ENCODE measurements at places on chromosomes 11 and 22.
A peak's percentile ranks its signal among the peaks of the same experiment; 100 is the strongest.

GRCh38 chr11:72668629-72669347 is 5.4 kb downstream of the PDE2A start:
- peak; percentile 84 for DNase-seq

DNA sequence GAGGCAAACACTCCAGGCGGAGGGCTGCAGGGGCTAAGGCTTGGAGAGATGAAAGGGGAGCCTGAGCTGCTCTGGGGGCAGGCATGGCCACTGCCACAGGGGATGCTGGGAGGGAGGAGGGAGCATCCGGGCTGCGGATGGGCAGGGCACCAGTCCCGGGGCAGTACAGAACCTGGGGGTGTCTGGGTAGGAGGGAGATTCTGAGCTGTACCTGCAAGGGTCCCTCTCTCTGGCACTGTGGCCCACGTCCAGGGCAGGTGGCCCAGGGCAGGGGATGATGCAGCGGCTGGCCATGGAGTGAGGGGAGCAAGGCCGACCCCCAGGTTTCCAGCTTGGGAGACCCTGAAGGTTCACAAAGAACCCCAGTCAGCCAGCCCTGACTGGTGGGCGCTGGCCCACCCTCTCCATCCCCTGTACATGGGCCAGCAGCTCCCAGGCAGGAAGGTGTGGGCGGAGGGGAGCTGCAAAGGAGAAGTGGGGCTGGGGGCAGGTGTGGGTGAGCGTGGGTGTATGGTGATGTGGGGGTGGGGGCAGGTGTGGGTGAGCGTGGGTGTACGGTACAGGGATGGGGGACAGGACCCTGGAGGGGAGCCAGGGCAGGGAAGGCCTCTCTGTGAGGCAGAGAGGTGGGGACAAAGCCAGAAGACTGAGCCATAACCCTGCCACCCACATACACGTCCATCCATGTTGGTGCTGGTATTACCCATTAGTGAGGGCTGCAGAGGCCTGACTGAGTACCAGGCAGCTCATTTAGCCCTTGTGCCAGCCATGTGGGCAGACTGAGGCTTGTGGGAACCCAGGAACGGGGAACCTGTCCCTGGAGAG is 2.2 kb upstream of the TNFRSF13C start:
- no peak for DNase-seq

DNA sequence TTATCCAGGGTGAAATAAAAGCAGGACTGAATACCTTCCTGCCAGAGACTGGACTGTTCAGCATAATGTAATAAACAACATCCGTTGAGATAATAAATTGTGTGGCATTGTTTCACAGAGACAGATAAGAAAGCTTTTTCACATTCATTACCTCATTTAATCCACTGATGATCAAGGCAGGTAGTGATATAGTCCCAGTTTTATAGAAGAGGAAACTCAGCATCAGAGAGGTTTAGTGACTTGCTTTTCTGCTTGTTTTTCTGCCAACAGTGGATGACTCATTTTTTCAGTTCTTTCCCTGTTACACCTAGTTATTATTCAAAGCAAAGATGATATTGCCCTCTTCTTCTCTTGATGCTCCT is 4.0 kb downstream of the MYO18B start:
- DNase-seq: no peak

- DNase-seq: peak; percentile 30
Observed at GRCh38 chr11:22690871-22691270, 24.5 kb downstream of the GAS2 start.

- no peak for DNase-seq
Observed at GRCh38 chr11:96259134-96259830, 83.7 kb downstream of the MAML2 start.

DNA sequence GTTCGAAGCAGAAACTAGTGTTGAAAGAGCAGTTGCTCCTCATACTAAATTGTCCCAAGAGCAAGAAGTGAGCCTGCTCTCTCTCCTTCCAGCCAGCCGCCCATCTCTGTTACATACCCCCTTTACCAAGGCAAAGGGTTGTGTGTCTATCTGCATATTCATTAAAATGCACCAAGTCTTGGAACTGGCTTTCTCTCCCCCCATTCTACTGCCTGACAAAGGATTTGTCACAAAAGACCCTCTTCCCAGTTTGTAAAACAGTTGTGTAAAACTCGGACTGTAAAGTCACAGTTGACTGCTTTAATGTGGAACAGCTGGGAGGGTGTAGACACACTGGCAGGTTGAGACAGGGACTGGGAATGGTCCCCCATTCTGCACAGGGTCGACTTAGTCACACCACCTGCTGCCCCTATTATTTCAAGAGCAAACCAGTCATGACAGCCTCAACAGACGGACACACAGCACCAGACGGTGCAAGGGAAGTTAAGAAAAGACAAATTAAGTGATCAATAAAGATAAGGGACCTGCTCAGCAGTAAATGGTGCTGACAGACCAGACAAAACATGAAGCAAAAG is 60.0 kb upstream of the HTATIP2 start:
- DNase-seq: no peak

DNA sequence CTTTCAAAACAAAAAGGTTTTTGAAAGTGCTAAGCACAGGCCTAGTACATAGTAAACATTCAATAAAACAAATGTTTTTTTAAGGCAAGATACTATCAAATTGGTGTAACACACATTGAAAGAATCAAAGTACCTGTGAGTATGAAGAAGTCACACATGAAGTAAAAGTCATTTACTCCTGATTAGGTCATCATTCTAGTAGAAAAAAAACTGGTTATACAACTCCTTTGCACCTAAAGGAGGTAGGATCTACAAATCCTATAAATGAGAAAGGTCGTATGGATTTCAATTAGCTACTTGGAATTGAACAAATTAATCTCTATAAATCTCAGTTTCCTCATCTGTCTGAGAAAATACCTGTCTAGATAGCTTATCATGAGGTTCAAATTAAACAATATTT is 80.8 kb downstream of the SIK3 start:
- DNase-seq: no peak

DNA sequence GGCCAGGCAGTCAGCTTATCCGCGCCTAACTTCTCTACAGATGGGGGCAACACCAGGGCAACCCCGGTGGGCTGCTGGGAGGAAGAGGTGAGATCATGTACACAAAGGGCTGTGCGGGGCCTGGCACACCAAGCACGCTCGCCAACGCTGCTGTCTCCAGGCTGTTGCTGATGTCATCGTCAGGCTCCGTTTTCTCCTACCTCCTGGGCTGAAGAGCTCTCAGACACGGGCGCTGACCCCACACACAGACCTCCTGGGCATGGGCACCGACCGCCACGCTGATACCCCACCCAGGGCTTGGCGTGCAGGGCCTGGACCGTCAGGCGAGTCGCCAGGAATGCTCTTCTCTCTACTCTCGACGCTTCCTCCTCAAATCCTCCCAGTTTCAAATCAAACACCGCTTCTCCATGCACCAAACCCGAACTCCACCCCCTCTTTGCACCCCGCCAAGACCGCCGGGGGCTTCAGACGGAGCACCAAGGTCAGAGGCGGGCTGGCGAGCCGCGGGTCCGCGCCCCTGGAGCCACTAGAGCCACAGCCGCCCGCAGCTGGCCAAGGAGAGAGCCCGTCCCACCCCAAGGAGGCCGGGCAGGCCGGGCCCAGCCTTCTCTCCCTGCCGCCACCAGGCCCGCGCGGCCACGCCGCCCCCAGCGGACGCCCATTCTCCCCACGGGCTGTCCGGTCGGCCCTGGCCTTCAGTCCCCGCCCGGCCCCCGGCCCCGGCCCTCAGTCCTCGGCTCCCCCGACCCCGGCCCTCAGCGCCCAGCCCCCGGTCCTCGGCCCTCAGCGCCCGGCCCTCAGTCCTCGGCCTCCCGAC is 772 bp downstream of the SBF1 start:
- DNase-seq: peak; percentile 75

- no peak for DNase-seq
Observed at GRCh38 chr22:35346596-35347220, 34.2 kb upstream of the HMOX1 start.

- DNase-seq: no peak
Observed at GRCh38 chr11:12245549-12246016, 131.8 kb upstream of the PARVA start.

DNA sequence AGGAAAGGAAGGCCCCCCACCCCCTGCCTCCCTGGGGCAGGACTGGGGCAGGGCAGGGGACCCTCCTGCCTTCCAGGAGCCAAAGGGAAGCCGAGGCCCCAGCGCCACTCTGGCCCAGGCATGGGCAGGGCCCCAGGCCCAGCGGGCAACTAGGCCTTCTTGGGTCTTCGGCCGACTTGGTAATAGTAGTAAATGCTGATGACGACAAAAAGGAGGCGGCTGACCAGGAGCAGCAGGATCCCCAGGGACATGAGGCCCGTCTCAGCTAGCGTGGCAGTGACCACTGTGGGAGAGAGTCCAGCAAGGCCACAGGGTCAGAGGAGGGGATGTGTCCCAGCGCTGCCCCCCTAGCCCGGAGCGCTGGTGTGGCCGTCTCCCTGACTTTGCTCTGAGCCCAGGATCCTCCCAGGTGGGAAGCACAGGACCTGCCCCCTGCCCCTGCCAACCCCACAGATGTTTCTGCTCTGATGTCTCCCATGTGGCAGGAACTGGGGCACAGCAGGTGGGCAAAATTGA is 15.9 kb downstream of the TP53I11 start:
- DNase-seq: no peak

Data from activated CD4-positive, alpha-beta T cell treated with anti-CD3 and anti-CD28 coated beads for 36 hours (primary cell).